ENCODE measurements at places on chromosomes 2 and 18.

- no peaks in the 10 kb centered on the region for H3K36me3 ChIP-seq
- no peak for DNase-seq
- no peak overlapping the region for H3K27ac ChIP-seq
- no peak overlapping the region for H3K4me3 ChIP-seq
Measured at GRCh38 chr2:63484901-63485300, 103.4 kb downstream of the WDPCP start.

- peaks cover 8% of the 10 kb centered on the region for H3K36me3 ChIP-seq
- no peak overlapping the region for H3K4me3 ChIP-seq
- no peaks in the 10 kb centered on the region for H3K27me3 ChIP-seq
- DNase-seq, result no peak
- H3K4me1 ChIP-seq, result no peaks in the 10 kb centered on the region
Measured at GRCh38 chr2:158656492-158657229, 138.5 kb upstream of the DAPL1 start.

- no peak overlapping the region for H3K27ac ChIP-seq
- no peak overlapping the region for H3K4me3 ChIP-seq
- no peaks in the 10 kb centered on the region for H3K27me3 ChIP-seq
- no peak for DNase-seq
- H3K36me3 ChIP-seq, result no peaks in the 10 kb centered on the region
- H3K4me1 ChIP-seq, result peaks cover 6% of the 10 kb centered on the region
Measured at GRCh38 chr2:144595279-144595678, 75.4 kb upstream of the ZEB2 start.

GRCh38 chr2:191950132-191950874 lies 103.4 kb upstream of the CAVIN2 start:
- H3K4me3 ChIP-seq, result no peak overlapping the region
- no peaks in the 10 kb centered on the region for H3K4me1 ChIP-seq
- no peaks in the 10 kb centered on the region for H3K27me3 ChIP-seq
- no peaks in the 10 kb centered on the region for H3K36me3 ChIP-seq

DNA sequence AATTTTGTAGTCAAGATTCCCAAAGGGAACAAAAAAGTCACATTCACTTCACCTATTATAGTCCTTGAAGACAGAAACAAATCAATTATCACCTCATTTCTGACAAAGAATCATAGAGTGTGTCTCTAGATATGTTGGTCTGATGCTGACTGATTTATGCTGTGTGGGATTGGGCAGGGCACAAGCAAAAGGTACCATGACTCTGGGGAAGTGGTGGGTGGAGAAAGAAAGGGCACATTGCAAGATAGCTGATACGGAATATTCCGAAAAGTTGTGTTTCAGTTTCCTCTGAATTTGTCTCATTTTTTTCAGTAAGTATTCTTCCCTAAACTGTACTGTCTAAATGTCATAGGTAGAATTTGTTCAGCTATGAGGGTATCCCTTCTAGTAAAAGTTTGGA lies 268.0 kb downstream of the MREG start:
- H3K27me3 ChIP-seq, result no peaks in the 10 kb centered on the region
- no peak overlapping the region for H3K27ac ChIP-seq
- H3K4me3 ChIP-seq, result no peak overlapping the region
- DNase-seq, result no peak
- H3K4me1 ChIP-seq, result peaks cover 38% of the 10 kb centered on the region

- no peak for DNase-seq
- no peak overlapping the region for H3K27ac ChIP-seq
- H3K36me3 ChIP-seq, result no peaks in the 10 kb centered on the region
Measured at GRCh38 chr2:108943751-108944150, 45.3 kb downstream of the EDAR start.

DNA sequence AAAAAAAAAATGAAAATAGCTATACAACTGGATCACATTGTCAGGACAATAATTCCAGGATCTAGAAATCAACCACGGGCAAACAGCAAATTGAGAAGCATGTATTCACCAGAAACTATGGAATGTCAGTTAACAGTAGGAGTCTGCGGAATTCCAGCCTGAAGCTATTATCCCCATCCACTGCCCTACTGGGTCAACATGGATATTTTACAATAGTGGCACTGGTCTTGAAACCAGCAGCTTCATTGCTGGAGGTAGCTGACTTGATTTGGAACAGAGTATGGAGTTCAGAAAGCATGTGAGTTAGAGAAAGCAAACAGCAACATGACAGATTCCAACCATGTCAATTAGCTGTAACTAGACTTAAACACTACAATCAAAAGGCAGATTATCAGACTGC lies 55.7 kb upstream of the PDE1A start:
- H3K36me3 ChIP-seq, result no peaks in the 10 kb centered on the region
- no peak overlapping the region for H3K27ac ChIP-seq
- no peaks in the 10 kb centered on the region for H3K27me3 ChIP-seq
- DNase-seq, result no peak
- H3K4me3 ChIP-seq, result no peak overlapping the region
- H3K4me1 ChIP-seq, result no peaks in the 10 kb centered on the region

DNA sequence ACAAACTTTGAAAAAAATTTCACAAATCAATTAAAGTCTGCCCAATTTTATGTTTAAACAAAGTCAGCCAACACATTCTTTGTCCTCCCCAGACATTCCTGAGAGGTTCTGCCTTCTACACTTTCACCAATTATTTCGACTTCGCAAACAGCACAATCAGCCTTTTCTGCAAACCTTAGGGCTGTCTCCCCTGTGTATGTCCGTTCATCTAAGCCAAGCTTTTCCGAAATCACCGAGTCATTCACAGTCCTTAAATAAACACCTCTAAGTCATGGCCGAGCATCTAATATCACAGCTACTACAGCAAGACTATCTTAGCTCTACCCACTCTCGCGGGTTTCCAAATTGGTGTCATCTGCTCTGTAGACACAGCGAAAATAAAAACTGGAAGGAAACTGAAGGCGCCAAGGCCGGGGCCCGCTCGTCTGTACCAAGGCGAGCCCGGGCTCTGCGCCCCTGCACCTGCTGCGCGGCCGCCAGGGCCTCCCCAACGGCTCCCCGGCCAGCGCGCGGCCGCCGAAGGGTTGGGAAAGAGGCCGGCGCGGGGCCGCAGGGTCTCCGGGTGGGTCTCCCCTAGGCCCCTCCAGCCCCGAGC lies 730 bp downstream of the ODC1 start:
- no peaks in the 10 kb centered on the region for H3K27me3 ChIP-seq
- H3K4me3 ChIP-seq, result peak overlapping the region; percentile 78
- peaks cover 25% of the 10 kb centered on the region for H3K36me3 ChIP-seq
- no peak for DNase-seq
- H3K4me1 ChIP-seq, result no peaks in the 10 kb centered on the region

DNA sequence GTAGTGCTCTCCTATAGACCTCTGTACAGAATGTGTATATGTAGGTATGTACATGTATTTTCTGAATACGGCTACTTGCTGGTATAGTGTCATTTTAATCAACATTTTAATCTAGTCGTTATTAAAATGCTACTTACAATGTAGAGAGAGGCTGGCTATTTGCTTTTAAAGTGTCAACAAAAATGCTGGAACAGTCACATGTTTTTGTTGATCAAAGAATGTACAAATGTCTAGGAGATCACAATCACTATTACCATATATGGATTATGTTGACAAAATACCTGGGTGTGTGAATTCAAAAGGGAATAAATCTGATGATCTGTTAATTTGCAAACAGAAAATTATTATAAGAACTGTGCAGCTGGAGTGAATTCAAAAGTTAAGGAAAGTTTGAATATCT lies 170.3 kb downstream of the CAMKMT start:
- no peak for DNase-seq
- no peaks in the 10 kb centered on the region for H3K4me1 ChIP-seq
- H3K4me3 ChIP-seq, result no peak overlapping the region
- no peaks in the 10 kb centered on the region for H3K36me3 ChIP-seq
- no peak overlapping the region for H3K27ac ChIP-seq

- no peaks in the 10 kb centered on the region for H3K4me1 ChIP-seq
- no peak overlapping the region for H3K4me3 ChIP-seq
- no peak overlapping the region for H3K27ac ChIP-seq
Measured at GRCh38 chr2:5370158-5370557, 322.0 kb upstream of the SOX11 start.

DNA sequence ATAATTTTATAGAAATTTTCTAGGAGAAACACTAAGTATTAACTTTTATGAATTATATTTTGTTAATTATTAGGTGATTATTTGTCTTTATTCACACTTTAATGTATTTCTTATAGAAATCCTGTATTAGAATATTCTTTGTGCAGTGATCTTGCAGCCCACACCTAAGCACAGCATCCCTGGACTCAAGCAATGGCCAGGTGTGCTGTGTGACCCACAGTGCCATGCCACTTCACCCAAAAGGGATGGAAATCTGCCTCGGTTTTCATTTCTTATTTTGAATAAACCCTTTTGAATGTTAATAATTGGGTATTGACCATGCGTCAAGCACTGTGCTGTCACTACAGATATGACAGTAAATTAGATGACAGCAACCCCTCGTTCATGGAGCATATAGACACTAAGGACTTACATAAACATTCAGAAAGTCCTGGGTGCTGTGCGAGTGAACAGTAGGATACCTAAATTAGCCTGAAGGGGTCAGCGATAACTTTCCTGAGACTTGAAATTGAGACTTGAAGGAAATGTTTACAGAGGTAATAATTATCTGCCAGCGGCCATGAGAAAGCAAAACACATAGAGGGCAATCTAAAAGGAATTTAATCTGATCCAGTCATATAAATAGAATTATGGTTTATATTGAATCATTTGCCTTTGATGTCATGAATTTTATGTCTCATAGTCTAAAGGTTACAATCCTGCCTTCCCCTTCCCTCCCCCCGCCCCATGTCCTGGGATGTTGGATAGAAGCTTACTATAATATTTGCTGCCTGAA lies 52.7 kb upstream of the CALCRL start:
- H3K36me3 ChIP-seq, result peaks cover 11% of the 10 kb centered on the region
- no peak for DNase-seq
- H3K4me1 ChIP-seq, result no peaks in the 10 kb centered on the region
- H3K27me3 ChIP-seq, result no peaks in the 10 kb centered on the region
- no peak overlapping the region for H3K4me3 ChIP-seq

DNA sequence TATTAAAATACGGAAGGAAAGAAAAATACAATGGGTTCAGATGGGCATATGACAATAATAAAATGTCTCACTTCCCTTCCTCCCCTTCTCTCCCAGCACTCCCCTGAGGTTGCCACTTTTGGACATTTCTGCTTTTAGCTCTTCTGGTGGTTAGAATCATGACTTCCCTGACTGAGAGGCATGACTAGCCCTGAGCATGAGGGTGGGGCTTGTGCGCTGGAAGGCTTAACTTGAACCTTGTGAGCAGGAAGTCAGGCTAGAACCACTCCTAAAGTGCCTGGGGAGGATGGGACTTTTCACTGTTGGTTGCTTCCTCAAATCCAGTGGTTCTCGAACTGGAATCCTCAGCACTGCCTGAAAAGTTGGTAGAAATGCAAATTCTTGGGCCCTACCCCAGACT lies 19.7 kb upstream of the ARHGAP25 start:
- peaks cover 3% of the 10 kb centered on the region for H3K27me3 ChIP-seq
- no peak overlapping the region for H3K27ac ChIP-seq
- H3K4me1 ChIP-seq, result peaks cover under 1% of the 10 kb centered on the region
- H3K4me3 ChIP-seq, result no peak overlapping the region
- peak; percentile 75 for DNase-seq

DNA sequence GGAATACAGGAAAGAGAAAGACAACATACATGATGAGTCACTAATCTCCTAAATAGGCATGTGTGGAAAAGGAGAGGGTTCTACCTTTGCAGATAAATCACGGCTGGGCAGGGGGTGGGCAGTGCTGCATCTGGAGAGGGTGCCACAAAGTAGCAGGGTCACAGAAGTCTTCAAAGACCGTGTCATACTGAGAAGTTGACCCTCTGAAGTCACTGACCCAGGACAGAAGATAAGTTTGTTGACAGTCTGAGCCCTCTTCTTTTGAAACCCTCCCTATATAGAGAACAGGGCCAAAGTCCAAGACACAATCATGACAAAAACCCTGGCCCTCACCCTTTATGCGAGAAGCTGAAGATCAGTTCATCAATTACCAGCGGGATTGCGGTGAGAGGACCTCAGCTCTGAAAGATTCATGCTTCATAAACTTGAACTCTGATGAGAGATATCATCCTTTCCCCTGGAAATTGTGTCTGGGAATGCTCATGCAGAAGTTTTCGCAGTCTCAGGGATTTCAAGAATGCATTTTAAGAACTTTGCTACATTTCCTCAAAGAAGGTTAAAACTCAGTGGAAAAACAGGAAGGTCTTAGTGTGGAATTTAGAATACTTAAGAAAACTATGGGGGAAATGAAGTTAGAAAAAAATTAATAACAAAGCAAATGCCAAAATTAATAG lies 129.5 kb downstream of the FAM124B start:
- peaks cover 14% of the 10 kb centered on the region for H3K4me1 ChIP-seq
- no peak overlapping the region for H3K4me3 ChIP-seq
- no peaks in the 10 kb centered on the region for H3K36me3 ChIP-seq
- no peaks in the 10 kb centered on the region for H3K27me3 ChIP-seq

DNA sequence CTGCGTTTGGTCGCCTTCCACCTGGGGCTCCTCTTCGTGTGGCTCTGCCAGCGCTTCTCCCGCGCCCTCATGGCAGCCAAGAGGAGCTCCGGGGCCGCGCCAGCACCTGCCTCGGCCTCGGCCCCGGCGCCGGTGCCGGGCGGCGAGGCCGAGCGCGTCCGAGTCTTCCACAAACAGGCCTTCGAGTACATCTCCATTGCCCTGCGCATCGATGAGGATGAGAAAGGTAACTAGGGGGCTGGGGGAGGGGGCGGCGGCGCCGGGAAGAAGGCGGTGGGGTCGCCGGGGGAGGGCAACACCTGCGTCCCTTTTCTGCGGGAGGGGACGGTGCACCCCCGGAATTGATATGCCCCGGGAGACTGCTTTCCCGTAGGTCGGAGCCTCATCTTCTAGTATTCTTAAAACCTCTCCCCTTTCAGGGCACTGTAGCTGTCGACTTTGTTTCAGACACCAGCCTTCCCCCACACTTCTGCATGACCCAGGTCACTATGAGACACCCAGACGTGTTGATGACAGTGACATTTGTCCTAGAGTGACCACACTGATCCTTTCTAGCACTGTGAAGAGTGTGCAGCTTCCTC lies 755 bp downstream of the SPAST start:
- H3K27ac ChIP-seq, result peak overlapping the region; percentile 90
- peaks cover 10% of the 10 kb centered on the region for H3K4me1 ChIP-seq
- no peaks in the 10 kb centered on the region for H3K36me3 ChIP-seq
- peak overlapping the region; percentile 68 for H3K4me3 ChIP-seq
- H3K27me3 ChIP-seq, result no peaks in the 10 kb centered on the region
- no peak for DNase-seq

- no peaks in the 10 kb centered on the region for H3K27me3 ChIP-seq
- no peak overlapping the region for H3K27ac ChIP-seq
- peaks cover under 1% of the 10 kb centered on the region for H3K4me1 ChIP-seq
- no peak for DNase-seq
- peaks cover 33% of the 10 kb centered on the region for H3K36me3 ChIP-seq
Measured at GRCh38 chr2:203418271-203418670, 90.1 kb downstream of the ABI2 start.

GRCh38 chr18:26536032-26536431 lies 12.3 kb downstream of the KCTD1 start:
- DNase-seq, result no peak
- no peak overlapping the region for H3K27ac ChIP-seq
- no peaks in the 10 kb centered on the region for H3K27me3 ChIP-seq
- H3K4me1 ChIP-seq, result no peaks in the 10 kb centered on the region

DNA sequence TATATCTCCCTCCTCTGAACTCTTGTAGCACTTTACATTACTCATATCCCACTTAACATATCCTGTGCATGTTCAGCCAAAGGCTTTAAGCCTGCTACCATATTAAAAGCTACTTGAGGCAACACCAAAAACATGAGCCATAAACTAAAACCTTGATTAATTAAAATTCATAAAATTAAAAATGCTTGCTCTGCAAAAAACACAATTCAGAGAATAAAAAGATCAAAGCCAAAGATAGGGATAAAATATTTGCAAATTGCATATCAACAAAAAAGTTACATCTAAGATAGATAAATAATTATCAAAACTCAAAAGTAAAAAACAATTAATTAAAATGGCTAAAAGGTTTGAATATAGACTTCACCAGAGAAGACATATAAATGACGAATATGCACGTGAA lies 495.4 kb upstream of the PIK3C3 start:
- H3K4me1 ChIP-seq, result no peaks in the 10 kb centered on the region
- H3K4me3 ChIP-seq, result no peak overlapping the region
- no peak overlapping the region for H3K27ac ChIP-seq
- no peaks in the 10 kb centered on the region for H3K36me3 ChIP-seq
